ENCODE measurements at places on chromosomes 5 and 9.

DNA sequence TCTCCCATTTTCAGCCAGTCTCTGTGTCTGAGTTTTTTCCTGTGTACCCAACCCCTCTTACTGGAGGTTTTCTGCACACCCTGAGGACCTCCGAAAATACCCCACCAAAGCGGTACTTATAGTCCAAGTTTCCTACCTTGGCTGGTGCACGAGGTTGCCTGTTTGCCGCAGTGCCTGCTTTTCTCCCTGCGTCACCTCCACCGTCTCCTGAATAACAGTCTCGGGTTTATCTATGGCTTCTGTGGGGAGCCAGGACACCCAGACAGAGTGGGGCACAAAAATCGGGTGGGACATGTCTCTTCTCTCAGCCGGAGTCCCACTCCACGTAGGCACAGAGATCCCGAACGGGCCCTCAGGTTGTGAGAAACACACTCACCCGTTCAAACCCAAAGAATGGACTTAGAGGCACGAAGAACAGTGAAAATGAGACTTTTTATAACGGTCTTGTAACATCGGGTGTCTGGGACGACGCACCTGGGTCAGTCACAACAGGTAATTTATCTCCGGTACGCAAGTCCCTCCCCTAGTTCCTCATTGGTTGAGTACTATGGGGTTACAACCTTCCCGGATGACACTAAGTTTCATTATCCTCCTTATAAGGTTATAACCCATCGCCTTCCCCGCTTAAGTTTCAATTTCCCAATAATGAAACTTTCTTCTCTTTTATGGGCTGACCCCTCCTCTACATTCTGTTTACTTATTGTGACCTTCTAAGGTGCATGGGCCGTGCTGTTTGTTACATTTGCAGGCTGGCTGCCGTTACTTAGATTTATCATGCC lies 970.2 kb upstream of the COX7C start:
- DNase-seq = no peak

- DNase-seq = no peak
These were observed 405.0 kb downstream of the ENC1 start for GRCh38 chr5:74235552-74235951.

GRCh38 chr5:151014680-151015343 lies 5.6 kb upstream of the GPX3 start:
- no peak for DNase-seq

DNA sequence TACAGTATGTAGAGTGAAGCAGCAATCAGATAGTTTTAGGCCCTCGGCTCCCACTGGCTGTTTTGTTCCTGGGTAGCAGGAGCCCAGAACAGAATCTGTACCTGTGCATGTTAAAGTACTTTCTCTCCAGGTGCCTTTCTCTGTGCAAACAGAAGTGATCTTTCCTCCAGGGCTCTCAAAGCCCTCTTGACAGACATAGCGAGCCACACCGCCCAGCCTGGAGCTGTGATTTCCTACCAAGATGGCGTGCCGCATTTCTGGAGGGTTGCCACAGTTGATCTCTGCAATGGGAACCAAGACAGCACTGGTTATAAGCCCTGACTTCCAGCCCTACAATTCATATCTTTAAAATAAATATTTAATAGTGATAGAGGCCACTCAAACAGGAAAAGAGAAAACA lies 50.9 kb downstream of the SUSD1 start:
- no peak for DNase-seq

- no peak for DNase-seq
These were observed 37.3 kb upstream of the PLPP1 start for GRCh38 chr5:55572020-55572419.

GRCh38 chr9:90300611-90301276 lies 341.9 kb downstream of the DIRAS2 start:
- DNase-seq = no peak

GRCh38 chr9:19117039-19117716 lies 10.1 kb downstream of the PLIN2 start:
- DNase-seq = no peak

GRCh38 chr9:96167011-96167410 lies 135.0 kb downstream of the HSD17B3 start:
- DNase-seq = no peak

- no peak for DNase-seq
These were observed 25.0 kb upstream of the ITGA2 start for GRCh38 chr5:52964138-52964537.

- DNase-seq = no peak
These were observed 20.7 kb upstream of the XPA start for GRCh38 chr9:97717866-97718265.

Data from psoas muscle (tissue), 8 donors.